GDM1 (cell line): ENCODE measurements at places on chromosomes 2 and 18.

DNA sequence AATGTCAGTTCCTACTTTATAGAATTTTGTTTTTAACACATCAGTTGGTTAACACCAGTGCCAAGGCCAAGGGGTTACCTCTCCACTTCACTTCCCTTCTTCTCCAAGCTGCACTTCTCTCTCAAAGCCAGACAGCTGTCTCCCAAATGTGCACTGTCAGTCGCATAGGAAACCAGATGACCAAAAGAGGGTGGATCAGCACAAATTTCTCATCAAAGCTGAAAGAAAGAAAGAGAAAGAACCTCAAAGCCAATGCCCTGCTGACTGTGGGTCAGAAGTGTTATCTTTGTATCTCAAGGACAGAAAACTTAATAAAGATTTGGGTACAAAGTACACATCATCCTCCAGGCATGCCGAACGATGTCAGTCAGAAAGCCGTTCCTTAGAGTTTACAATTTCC, 32.2 kb downstream of the SPATS2L start:
- no peak for DNase-seq

DNA sequence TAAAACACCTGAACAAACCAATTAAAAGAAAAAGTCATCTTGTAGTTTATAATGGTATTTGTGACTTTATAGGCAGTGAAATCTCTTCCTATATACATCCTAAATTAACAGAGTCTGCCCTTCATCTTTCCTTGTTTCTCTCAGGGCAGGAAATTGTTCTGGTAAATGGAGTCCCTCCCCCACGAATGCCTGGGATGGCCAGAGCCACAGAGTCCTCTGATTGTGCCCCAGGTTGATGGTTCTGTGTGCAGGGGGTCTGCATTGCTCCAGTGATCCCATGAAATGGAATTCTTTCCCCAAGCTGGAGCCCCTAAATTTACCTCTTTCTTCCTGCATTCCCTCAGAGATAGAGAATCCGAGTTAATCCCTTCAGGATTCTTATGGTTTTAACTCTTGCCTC, 155.5 kb downstream of the MTX2 start:
- no peak for DNase-seq

GRCh38 chr18:79434607-79435401, 39.1 kb downstream of the NFATC1 start:
- DNase-seq, result no peak

- DNase-seq, result no peak
Measured at GRCh38 chr2:196534495-196534894, 105.0 kb upstream of the CCDC150 start.

DNA sequence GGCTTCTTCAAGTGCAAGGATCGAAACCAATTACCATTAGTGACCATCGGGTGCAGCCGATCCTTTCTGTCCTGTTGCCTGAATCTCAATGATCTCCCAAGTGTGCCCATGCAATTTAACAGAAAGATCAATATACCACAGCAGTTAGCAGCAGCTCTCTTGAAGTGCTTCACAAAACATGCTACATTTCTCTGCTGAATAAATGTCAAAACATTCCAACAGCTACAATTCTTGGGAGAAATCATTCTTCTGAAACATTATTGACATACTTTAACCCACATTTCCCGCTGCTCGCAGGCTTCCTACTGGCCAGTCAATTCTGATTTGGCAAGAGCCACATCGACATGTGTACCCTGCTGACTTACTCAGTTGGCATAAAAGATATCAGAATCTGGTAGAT, 907.7 kb downstream of the TMEM182 start:
- no peak for DNase-seq

DNA sequence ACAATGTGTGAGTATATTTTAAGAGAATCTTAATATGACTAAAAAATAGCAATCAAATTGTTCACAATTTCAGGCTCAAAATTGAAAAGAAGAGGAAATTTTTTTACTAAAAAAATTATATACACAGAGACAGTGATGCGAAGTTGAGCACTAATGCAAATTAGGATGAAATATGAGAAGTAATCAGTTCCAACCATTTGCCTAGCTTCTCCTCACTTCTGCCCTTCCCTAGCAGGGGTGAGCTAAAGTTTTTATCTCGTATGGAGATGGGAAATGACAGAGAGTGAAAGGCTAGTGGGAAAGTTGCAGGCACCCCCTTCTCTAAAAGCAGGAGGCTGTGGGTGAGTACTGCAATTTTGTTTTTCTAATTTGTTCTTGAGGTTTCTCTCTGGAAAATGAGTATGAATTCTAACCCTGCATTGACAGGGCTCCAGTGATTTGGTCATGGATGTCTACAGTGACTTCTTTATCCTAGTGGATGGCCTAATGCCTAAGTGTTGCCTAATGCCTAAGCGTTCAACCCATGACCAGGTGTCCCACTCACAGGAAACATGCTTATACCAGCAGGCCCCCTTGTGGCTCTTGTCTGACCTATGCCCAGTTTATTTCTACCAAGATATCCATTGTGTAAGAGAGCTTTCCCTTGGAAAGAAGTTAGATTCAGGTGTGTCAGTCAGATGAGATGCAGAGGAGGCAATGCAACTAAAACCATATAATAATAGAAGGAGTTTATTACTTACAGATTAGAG, 78.0 kb upstream of the HNMT start:
- no peak for DNase-seq

- no peak for DNase-seq
Measured at GRCh38 chr2:509888-510287, 167.3 kb downstream of the TMEM18 start.

- no peak for DNase-seq
Measured at GRCh38 chr18:43919551-43919950, 642.3 kb upstream of the SYT4 start.

DNA sequence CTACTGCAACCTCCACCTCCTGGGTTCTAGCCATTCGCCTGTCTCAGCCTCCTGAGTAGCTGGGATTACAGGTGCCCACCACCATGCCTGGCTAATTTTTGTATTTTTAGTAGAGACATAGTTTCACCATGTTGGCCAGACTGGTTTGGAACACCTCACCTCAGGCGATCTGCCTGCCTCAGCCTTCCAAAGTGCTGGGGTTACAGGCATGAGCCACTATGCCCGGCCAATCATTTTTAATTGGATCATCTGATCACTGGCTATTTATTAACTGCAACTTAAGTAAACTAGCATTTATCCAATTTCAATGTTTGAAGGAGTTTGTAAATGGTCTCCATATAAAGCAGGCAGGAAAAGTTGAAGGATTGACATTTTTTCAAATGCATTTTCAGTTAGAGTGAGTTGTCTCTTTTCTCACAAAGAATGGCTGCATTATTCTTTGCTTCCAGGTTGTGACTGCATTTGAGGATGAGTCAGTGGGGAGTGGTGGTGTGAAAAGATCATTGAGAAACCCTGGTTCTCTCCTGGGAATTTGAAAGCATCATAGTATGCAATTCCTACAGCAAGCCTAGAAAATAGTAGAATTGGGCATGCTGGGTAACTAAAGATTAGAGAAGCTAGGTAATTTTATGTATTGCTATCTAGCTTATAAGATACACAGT, 431.1 kb upstream of the ZEB2 start:
- DNase-seq, result no peak

DNA sequence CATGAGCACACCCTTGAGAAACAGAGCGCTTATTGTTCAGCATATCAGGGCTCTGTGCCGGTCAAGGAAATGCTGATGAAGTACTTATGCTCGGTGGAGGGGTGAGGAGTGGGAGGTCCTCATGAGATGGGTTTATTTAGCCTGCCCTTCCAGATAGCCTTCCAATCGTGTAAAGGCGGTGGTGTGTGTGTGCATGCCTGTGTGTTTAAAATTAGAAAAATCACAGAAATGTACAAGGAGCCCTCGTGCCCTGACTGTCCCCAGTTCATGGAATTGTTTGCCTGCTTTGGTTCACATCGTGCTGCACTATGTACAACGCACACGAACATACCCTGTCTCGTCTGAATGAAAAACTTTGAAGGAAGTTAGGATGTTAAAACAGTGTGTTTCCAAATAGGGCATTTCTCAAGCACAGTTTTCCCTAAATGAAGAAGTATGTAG, 158.6 kb downstream of the AQP4 start:
- DNase-seq, result no peak

GRCh38 chr2:120986898-120987650, 251.4 kb downstream of the GLI2 start:
- no peak for DNase-seq
